CD4-positive, alpha-beta T cell treated with Interleukin-4 for 4 hours (primary cell): ENCODE measurements at places on chromosomes 3 and 15.

GRCh38 chr3:53379898-53380297, 32.6 kb upstream of the DCP1A start:
- DNase-seq: no peak

DNA sequence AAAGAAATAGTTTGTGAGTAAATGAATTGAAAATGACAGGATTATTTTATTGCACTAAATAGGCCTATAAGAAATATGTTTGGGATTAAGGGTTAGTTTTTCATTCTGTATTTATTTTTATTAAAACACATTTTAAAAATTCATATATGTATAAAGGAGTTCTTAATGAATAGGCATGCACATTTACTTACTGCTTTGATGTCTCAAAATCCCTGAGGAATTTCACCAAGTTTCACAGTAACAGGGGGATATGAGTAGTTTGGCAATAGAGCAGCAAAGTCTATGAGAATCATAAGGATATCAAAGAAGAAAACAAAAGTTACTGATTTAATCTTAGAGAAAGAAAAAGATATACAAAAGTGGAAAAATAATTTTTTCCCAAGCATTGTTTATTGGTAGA, 411.7 kb downstream of the NAALADL2 start:
- no peak for DNase-seq

GRCh38 chr15:100033140-100033857, 300.1 kb upstream of the LYSMD4 start:
- no peak for DNase-seq

DNA sequence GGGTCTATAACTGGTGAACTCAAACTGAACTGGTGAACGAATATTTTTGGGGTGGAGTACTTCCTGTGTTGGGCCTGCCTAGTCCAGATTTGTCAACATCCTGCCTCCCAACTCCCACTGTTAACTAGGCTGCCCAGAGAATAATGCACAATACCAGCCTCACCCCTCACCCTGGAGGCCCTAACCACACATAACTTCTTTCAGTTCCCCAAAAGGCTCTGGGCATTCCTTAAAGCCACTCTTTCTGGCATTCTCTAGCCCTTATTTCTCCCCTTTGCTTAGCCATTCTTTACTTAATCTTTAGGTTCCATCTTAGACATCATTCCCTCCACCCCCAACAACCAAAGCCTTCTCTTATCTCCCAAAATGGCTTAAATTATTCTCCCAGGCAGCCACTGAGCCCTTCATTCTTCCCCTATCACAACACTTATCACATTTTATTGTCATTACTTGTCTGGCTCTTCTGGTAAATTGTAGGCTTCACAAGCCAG, 9.1 kb upstream of the SEC11A start:
- peak; percentile 55 for DNase-seq

- DNase-seq: no peak
These were observed 130.1 kb upstream of the GOLGA6L6 start for GRCh38 chr15:20671675-20672074.

GRCh38 chr3:28617821-28618220, 269.2 kb upstream of the AZI2 start:
- no peak for DNase-seq

DNA sequence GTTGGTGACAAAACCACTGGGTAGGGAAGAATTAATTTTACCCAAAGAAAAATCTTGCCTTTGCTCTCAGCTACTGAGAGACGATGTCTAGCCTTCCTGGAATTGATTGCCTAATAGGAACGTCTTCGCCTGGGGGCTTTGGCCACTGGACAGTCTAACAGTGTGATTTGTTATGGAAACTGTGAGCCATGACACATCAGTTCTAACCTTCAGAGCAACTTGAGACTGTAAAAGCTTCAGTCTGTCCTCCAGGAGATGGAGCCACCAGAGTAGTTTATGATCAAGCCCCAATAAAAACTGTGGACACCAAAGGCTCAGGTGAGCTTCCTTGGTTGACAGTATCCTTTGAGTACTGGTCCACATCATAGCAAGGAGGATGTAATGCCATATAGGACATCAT, 235.8 kb upstream of the TMCO5A start:
- DNase-seq: no peak

GRCh38 chr3:23991683-23992628, 46.9 kb downstream of the NR1D2 start:
- no peak for DNase-seq

- DNase-seq: no peak
These were observed 470.2 kb upstream of the AGTR1 start for GRCh38 chr3:148227534-148227933.

DNA sequence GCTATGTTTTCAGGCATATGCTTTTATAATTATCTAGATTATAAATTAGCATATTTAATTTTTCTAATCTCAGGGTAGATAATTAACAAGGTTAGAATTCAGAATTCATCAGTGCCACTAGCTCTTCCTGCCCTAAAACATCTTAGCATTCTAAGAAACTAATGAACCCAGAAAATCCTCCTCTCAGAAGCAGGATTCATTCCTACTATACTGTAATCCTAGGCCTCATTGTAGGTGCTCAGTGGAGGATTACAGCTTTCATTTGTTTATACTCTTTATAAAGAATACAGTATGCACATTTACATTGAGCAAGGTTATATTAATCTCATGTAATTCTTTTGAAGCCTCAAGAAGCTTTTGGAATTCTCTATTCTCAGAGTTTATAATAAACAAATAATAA, 20.9 kb downstream of the ACAD11 start:
- DNase-seq: no peak

DNA sequence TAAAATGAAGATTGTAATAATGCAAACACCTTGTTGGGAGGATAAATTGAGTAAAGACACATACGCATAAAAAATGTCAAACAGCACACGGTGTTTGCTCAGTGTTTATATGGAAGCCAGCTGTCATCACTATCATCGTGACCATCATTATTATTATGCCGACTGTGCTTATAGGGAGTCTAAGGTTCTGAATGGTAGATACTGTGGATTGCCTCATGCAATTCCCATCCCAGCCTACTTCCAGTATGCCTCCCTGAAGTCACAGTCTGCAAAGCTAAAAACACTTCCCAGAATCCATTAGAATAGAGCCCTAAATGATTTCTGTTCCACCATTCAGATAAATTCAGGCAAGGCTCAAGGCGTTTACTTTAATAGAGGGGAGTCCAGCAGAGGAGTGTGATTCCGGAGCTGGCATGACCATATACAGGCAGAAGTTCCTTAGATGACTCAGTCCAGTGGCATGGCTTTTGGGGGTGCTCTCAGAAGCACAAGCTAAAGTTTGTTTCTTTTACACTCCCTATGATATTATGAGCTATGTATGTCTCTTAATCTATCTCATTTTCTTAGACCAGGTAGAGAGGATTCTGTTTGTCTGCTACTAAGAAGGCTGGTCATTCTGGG, 148.7 kb downstream of the MEX3B start:
- DNase-seq: no peak

DNA sequence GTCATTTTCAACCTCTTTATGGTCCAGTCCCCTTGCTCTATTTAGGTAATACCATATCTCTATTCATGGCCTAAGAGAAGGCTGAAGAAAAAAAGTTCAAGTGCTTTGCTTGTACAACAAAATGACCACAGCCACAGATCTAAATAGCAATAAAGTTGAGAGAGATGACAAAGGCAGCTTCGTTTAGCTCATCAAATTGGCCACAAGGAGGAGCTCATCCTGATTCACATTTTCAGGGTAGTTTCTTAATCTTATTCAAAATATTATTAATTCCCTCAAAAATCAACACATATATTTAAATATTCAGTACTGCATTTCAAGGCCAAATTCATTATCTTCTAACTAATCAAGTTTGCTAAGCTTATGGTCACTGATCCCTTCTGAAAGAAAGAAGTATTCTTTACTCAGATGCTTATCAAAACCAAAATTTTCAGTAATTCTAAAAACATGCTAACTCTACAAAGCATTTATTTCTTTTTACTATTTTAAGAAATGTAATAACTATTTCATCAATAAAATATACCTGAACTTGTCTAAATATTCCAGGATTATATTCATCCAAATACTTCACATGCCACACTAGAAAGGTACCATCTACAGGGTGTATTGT, 85.5 kb downstream of the DMXL2 start:
- DNase-seq: no peak

DNA sequence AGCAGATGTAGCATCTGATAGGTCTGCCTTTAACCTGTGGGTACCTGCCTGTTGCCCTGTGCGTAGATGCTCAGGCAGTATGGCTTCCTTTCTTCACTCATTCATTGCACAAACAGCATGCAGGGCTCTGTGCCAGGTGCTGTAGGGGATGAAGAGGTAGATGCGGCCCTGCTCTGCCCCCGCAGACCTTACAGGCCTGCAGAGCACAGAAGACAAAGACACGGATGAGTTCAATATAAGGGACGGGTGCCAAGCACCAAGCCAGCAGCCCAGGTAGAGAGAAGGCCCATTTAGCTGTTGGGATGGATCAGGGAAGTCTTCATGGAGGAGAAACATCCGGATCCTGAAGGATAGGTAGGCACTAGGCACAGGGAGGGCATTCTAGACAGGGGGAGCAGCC, 69.4 kb downstream of the AAGAB start:
- DNase-seq: no peak

DNA sequence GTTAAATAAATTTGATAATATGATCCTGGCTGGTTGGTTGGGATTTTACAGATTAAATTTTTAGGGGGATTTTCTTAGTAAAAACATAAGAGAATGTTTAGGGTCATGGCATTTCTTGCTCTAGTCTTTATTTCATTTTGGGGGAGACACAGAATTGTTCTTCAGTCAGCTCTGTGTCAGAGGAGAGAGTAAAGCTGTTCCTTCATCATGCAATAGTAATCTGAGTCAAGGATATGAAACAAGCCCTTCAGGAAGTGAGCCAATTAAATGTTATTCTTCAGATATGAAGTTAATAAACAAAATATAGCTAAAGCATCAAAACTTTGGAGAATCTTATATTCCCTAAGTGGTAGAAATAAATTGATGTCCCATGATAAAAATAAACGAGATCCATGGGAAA, 22.9 kb upstream of the SLC4A7 start:
- no peak for DNase-seq

GRCh38 chr15:101043911-101044624, 124.9 kb downstream of the LRRK1 start:
- no peak for DNase-seq

DNA sequence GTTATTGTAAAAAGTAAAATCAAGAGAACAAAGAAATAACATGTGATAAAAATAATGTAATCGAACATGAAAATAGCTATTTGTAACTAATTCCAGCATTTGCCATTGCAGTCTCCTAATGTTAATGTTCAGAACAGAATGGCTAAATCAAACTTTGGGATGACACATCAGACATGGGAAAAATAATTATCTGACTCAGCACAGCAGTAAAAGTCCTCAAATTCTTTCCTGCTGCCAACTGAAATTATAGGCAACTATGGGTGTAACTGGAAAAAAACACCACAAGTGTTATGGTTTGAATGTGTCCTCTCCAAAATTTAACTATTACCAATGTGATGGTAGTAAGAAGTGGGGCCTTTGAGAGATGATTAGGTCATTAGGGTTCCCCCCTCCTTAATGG, 446.7 kb downstream of the C3orf38 start:
- DNase-seq: no peak
